Right ventricle myocardium inferior (tissue), 1 donor: ENCODE measurements at places on chromosomes 13 and 19. TPM values are rescaled to one million over a fixed set of nuclear protein-coding genes. Genes with fewer than 3 reads are reported as not detected.

FPR3 gene
- total RNA-seq, result 7.2 TPM

TEX101 gene
- not detected for total RNA-seq

PDX1 gene
- not detected for total RNA-seq

AMER2 gene
- total RNA-seq, result not detected

TTC9B gene
- not detected for total RNA-seq

CPAMD8 gene
- 16.0 TPM for total RNA-seq

FFAR2 gene
- 0.32 TPM for total RNA-seq

NLRP4 gene
- total RNA-seq, result not detected

CABP5 gene
- total RNA-seq, result not detected

TMEM272 gene
- 0.49 TPM for total RNA-seq

VSTM2B gene
- not detected for total RNA-seq
